ENCODE measurements at places on chromosomes 6 and 20.

DNA sequence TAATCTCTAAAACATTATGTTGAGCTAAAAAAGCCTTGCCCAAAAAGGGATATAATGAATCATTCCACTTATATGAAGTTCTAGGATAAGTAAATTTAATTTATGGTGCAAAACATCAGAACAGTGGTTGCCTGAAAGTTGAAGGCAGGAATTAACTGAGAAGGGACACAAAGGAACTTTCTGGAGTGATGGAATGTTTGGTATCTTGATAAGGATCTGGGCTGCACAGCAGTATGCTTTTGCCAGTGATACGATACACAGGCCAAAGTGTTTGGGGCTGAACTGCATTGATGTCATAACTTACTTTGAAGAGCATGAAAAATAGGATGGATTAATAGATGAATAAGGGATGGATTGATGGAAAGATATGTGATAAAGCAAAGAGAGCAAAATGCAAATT, 146.1 kb upstream of the LRFN2 start:
- no peak for DNase-seq

GRCh38 chr6:135535989-135536414, 38.5 kb upstream of the AHI1 start:
- DNase-seq, result no peak

DNA sequence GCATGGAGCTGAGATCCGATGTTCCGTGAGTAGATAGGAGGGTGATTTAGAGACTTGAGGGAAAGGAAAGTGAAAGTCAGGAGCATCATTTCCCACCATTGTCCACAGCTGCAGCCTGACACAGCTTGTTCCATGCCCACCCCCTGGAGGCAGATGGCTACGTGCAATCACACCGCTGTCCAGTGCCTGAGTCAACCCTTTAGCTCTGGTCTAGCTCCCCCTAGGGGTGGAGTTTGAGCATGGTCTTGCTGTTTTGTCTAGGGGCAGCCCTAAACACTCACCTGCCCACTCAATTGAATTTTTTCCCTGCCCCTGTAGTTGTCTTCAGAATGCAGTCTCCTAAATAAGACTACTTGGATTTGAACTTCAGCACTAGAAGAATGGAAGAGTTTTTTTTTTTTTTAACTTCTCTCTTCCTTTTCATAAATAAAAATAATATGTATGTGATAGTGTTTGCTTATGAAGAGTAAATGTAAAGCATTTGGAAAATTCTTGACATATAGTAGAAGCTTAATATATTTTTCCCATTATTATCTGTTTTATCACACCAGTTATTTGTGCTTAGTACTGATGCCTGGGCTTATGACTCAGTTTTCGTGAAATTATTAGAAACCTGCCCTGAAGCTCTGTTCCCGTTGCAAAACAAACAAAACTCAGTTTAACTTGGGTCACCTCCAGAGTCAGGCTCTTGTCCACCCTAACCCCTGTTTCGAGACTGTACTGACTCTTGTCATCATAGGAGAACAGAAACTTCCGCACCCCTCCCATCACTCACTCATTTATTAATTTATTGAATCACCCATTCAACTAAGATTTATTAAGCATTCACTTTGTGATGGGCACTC, 814.8 kb downstream of the MAFB start:
- peak; percentile 73 for DNase-seq

DNA sequence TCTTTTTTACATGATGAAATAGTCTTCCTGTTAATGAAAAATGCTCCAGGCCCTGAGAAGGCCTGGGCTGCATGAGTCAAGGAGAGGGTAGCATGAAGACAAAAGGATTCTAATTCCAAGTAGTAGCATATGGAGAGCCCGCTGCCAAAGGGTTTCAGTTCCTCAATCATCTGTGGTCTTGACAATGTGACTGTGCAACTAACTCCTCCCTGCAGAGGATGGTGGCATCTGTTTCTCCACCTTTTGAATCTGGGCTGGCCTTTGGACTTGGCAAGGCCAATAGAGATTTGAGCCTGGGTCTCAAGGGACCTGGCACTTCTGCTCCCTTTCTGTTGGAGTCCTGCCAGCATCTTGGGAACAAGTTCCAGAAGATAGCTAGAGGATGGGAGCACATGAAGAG, 35.1 kb upstream of the ANKEF1 start:
- no peak for DNase-seq

DNA sequence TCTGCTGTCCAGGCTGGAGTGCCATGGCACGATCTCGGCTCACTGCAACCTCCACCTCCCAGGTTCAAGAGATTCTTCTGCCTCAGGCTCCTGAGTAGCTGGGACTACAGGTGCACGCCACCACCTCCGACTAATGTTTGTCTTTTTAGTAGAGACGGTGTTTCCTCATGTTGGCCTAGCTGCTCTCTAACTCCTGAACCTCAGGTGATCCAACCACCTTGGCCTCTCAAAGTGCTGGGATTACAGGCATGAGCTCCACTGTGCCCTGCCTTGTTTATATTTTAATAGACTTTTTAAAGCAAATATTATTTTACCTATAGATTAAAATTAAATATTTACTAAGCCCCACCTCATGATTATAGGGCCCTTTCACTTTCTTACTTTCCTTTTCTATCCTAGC, 483.2 kb upstream of the EPHA7 start:
- no peak for DNase-seq
